ENCODE measurements at places on chromosomes 2 and 18.
A peak's percentile ranks its signal among the peaks of the same experiment; 100 is the strongest.

GRCh38 chr2:157388827-157389226 lies 55.1 kb downstream of the CYTIP start:
- DNase-seq = no peak

GRCh38 chr2:121001641-121002040 lies 266.0 kb downstream of the GLI2 start:
- DNase-seq = no peak

DNA sequence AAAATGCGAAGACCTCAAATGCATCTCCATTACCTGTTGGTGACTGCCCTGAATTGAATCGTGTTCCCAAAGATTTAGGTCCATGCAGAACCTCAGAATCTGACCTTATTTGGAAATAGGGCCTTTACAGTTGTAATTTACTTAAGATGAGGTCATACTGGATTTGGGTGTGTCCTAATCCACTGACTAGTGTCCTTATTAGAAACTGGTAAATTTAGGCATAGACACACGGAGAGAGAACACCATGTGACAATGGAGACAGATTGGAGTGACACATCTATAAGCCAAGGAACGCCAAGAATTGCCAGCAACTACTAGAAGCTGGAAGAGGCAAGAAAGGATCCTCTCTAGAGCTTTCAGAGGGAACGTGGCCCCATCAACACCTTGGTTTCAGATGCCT lies 203.1 kb downstream of the SMAD2 start:
- no peak for DNase-seq

DNA sequence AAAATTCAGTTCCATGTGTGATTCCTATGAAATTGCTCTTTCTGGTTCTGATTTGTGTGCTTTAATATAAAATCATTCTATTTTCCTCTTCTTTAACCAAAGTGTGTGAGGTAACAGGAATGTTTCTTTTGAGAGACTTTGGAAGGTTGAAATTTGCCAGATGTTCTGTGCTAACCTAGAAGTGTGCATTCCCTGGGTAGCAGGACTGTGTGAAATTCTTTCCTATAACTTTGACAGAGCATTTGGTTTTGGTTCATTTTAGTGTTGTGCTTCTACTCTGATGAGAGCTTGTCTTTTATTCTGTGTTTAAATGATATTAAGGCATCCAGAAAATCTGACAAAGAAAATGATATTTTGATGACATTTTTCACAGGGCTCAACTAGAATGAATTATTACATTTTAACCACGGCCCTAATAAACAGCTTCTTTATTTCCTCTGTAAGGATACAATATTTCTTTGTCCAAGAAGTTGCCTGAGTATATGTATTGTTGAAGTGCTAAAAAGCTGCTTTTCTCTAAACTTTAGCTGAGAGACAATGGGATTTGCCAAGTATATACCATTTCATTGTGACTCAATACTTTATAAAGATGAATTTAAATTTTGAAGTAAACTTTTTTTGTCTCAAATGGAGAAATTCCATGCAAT lies 34.7 kb upstream of the DLX1 start:
- no peak for DNase-seq

- DNase-seq = peak; percentile 25
Measured at GRCh38 chr2:205407984-205408383, 274.3 kb upstream of the NRP2 start.

DNA sequence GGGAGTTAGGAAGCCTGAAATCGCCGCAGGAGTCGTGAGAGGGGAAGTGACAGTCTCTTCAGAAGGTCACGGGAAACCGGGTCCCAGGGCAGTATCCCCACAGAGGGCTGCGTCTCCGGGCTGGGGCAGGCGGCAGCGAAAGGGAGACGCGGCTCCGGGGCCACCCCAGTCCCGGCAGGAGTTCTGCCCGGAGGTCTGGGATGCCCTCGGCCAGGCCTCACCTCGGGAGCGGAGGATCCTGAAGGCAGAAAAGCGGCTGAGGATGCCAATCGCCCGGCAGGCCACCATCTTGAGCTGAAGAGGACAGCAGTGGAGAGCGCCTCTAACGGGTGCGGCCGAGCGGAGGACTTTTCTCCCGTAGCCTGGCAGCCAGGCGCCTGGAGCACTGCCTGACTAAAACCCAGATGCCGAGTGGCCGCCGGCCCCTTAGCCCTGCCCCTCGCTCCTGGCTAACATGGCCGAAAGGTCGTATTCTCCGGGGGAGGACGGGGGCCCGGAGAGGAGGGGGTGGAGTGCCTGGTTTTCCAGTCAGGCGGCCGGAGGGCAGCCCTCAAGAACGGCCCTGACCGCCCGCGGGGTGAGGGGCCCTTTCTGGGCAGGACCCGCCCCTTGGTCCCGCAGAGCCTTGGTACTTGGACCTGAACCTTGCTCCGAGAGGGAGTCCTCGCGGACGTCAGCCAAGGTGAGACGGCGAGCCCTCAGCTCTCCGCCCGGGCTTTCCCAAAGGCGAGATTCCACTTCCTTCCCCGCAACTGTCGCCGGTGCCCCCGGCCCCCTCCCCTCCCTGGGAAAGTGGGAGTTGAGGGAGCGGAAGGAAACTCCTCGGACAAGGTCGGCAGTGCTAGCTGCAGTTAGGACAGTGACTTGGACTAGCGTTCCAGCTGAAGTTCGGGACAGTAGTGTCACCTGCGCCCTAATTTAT lies at the start of the genes HADHA and HADHB:
TSS of gene HADHA (minus strand) at position 324 of the 922 bp plus-strand sequence. CDS start at position 288, 36 bp downstream.
TSS of gene HADHB (plus strand) at position 631 of the 922 bp plus-strand sequence. CDS start 9,316 bp downstream, outside the sequence.
- DNase-seq = peak; percentile 93

GRCh38 chr2:181123798-181124231 lies 143.4 kb downstream of the UBE2E3 start:
- DNase-seq = no peak

- DNase-seq = no peak
Measured at GRCh38 chr2:230184727-230185578, 34.8 kb downstream of the SP110 start.

DNA sequence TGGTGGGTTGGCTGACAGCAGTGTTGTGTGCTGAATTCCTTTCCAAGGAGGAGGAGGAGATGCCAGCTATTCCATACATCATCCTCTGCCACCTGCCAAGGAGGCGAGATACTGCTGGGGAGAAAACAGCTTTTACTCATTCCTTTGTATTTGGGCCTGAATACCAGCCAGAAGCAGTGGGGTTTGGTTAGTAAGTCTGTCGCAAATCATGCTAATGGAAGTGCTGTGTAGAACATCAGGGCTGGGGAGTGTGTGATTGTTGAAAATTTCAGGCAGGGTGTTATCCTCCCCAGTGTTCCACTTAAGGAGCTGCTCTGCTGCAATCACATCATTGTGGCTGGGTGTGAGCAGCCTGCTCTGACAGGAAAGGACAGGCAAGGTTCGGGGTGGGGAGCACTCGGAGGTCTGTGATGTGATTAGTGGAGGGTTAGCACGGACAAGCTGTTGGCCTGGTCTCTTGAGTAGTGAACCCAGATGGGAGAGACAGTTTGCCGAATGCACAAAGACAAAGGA lies 128.2 kb upstream of the DLX2 start:
- no peak for DNase-seq

DNA sequence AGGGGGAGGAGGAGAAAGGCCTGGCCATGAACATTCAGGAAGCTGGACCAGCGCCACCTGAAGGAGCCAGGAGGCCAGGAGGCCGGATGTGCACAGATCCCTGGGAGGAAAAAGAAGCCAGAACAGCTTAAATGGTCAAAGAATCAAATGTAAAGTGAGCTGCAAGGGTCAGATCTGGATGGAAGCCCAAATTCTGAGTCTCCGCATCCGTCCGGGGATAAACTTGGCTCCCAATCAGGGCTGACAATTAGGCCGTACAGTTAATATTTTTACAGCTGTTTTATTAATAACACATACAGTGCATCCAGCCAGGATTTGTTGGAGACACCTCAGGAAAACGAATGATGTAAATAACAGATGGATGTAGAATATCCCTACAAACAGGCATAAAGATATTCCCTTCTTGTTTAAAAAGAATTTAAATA lies 495.1 kb upstream of the TCF4 start:
- no peak for DNase-seq

DNA sequence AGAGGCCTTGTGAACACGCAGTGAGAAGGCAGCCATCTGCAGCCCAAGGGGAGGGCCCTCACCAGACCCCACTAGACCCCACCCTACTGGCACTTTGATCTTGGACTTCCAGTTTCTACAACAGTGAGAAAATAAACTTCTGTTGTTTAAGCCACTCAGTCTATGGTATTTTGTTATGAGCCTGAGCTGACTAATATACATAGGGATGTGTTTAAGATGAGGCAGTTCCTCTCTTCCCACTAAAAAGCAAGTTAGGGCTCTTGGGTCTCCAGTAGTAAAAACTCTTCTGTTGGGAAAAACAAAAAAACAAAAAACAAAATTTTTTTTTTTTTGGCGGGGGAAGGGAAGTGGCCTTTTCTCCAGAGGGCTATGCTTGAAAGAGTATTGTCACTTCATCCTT lies 233.2 kb upstream of the SMAD7 start:
- DNase-seq = no peak

DNA sequence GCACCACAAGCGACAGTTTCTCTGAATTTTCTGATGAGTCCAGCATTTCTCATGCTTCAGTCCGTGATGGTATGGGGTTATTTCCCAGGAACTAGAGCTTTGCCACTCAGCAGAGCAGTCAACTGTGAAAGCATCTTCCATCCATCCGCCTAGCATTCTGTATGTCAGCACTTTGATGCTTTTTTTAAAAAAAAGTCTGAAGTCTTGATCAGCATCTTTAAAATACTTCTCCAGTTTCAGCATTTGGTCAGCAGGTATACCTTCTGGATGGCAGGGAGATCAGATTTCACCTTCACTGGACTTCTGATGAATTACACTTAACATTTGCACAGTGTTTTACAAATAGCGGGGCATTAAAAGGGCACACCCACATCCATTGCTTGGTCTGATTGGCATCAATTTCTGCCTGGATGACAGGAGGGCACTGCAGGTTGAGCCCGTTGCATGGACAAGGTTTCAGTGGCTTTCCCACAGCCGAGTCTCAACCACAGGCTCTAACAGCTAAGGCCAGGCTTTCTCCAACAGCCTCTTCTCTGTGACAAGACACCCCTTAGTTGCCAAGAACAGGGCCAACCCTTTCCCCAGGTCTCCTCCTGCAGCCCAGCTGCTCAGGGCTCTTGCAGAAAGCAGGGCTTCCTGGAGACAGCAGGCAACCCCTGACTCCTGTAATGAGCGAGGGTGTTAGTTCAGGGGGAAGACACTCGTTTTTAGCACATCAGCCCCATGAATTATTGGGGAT lies 54.0 kb downstream of the EMILIN2 start:
- DNase-seq = no peak

GRCh38 chr2:216394881-216395280 lies 17.4 kb upstream of the SMARCAL1 start:
- DNase-seq = no peak

GRCh38 chr2:239465017-239466001 lies 64.5 kb upstream of the HDAC4 start:
- DNase-seq = peak; percentile 67

GRCh38 chr2:8796315-8796848 lies 41.0 kb downstream of the KIDINS220 start:
- no peak for DNase-seq

DNA sequence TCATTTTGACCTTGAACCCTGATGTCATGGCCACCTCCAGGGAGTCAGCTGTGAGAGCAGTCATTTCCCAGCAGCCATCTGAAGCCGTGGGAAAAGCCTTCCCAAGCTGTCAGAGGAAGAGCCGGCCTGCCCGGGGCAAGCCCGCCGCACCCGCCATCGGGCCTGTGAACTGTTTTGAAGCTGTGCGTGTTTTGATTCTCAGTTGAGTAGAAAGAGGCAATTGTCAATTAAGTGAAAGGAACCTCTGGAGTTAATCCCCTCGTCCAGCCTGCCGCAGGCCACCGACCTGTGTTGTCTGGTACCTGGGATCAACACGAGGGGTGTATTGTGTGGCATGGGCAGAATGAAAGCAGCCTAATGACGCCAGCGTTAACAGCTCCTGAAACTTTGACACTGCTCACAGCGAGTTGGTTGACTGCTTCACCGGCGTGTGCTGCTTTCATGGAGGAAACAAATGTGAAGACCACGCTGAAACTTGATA lies 318.4 kb downstream of the AGAP1 start:
- DNase-seq = no peak

DNA sequence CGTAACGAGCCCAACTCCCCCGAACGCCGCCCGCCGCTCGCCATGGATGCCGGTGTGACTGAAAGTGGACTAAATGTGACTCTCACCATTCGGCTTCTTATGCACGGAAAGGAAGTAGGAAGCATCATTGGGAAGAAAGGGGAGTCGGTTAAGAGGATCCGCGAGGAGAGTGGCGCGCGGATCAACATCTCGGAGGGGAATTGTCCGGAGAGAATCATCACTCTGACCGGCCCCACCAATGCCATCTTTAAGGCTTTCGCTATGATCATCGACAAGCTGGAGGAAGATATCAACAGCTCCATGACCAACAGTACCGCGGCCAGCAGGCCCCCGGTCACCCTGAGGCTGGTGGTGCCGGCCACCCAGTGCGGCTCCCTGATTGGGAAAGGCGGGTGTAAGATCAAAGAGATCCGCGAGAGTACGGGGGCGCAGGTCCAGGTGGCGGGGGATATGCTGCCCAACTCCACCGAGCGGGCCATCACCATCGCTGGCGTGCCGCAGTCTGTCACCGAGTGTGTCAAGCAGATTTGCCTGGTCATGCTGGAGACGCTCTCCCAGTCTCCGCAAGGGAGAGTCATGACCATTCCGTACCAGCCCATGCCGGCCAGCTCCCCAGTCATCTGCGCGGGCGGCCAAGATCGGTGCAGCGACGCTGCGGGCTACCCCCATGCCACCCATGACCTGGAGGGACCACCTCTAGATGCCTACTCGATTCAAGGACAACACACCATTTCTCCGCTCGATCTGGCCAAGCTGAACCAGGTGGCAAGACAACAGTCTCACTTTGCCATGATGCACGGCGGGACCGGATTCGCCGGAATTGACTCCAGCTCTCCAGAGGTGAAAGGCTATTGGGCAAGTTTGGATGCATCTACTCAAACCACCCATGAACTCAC lies 673 bp downstream of the PCBP1 start:
- peak; percentile 39 for DNase-seq

GRCh38 chr18:11119550-11119949 lies 29.8 kb downstream of the PIEZO2 start:
- no peak for DNase-seq

DNA sequence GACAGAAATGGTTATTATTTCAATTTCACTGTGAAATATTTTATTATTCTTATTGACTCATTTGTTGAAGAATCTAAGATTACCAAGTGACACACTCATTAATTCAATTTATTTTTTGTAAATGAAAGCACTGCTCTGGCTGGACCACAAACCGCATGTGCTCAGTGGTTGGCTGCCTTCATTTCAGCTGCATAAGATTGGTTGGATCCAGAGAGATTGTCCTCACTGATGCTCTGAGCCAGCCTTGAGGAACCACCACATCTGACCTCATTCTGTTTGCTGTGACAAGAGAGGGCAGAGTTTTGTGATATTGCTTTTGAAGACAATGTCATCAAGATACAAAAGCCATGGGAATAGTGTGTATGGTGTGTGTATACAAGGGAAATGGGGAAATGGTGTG lies 192.1 kb downstream of the CYRIA start:
- no peak for DNase-seq
